ENCODE measurements at places on chromosomes 11 and 22.
A peak's percentile ranks its signal among the peaks of the same experiment; 100 is the strongest.

- DNase-seq, result no peak
Observed at GRCh38 chr11:69919659-69920344, 100.6 kb upstream of the FGF3 start.

DNA sequence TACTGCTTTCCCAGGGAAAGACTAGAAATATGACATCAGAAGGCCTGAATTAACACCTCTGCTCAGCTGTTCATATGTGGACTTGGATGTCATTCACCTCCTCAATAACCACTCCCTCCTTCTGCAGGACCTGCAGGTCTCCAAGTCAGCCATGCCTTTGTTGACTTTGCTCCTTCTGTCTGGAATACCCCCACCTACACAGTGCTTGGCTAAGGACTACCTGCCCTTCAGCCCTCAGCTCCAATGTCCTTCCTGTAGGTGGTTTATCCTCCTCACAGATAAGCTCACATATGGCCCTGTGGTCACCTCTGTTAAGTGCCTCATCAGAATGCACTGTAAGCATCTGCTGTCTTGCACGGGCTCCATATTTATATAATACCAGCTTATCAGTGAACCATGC, 26.4 kb upstream of the FAT3 start:
- no peak for DNase-seq

DNA sequence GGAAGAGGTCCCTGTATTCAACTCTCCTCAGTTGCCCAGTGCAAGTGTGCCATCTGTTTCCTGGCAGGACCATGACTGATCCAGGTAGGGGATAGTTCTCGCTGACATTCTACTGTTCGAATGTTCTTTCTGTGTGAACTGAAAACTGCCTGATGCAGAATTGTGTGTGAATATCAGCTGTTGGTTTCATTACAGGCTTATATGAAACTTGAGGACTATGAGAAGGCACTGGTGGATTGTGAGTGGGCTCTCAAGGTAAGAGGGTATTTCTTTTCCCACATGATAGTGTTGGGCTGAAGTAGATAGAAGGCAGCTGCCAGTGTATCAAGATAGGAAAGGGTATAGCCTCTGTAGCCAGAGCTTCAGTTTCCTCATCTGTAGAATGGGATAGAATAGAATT, 15.3 kb downstream of the TTC12 start:
- DNase-seq, result no peak

GRCh38 chr22:42308892-42309468, 38.5 kb upstream of the TCF20 start:
- DNase-seq, result no peak

DNA sequence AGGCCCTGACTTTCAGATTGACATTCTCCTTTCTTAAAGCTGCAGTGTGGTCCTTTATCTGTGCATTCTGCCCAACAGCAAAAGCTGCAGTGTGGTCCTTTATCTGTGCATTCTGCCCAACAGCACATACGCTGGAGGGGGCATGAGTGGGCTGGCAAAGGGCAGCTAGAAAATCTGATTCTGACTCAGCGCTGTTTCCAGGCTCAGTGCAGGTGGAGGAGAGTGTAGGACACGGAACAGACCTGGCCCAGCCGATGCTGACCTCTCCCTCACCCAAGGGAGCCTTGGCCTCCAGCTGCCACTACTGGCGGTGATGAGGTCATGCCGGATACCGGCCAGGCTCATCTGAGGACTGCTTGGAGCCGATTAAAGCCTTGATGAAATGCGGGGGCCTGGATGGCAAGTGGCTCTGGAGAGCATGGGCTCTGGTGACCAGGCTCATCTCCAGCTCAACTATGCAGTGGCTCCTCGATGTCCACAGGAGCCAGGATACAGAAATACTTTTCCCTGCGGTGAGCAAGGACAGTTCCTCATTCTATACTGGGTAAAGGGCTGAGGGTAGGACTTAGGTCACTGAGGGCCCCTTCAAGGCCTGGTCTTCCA, 84.6 kb downstream of the CLPB start:
- DNase-seq, result no peak

DNA sequence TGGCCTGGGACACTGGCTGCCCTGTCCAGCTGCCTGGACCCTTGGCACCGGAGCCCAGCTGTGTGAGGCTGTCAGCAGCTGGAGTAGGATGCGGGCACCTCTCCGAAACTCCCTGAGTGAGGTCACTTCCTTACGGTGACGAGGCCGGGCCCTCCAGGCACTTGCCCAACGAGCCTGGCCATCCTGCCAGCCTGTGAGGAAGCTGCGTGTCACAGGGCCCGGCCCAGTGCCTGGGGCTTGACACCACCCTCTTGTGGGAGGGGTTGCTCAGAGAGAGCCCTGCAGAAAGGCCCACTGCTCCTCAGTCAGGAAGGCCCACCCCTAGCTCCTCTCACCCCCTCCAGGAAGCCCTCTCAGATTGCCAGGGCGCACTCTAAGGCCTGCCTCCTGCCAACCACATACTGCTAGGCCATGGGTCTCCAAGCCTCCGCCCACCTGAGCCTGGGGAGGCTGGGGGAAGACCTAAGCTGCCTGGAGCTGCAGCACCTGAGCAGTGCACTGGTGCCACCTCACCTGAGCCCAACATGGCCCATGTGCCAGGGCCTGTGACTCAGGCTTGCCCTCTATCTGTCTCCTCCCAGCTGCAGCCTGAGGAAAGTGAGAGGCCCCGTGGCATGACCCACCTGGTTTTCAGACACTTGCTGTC, 4.3 kb upstream of the PHLDA2 start:
- peak; percentile 83 for DNase-seq

Measured in foreskin keratinocyte (primary cell).